ENCODE measurements at places on chromosomes 3 and 15. TPM values are rescaled to one million over a fixed set of nuclear protein-coding genes. Genes with fewer than 3 reads are reported as not detected.

- no peak for DNase-seq
These were observed 901 bp upstream of the CLN6 start for GRCh38 chr15:68230157-68231100.

- no peak for DNase-seq
These were observed 35.8 kb downstream of the MGLL start for GRCh38 chr3:127786353-127787070.

Gene PEX11A
- polyA plus RNA-seq, result 4.5 TPM

DNA sequence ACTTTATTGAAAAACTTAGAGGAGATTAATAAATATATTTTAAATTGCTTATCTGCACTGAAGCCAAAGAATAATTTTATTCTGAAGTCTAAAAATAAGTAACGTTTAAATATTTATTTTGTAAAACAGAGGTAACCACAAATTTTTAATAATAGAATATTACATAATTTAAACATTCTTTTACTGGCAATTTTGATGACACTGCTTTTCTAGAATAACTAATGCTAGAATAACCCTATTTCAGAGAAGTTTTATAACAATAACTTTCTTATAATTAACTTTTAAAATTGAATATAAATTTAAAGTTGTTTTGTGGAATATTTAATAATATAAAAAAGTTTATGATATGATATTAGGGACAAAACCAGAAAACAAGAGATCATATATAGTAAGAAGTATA, 409.6 kb upstream of the KCNMB2 start:
- no peak for DNase-seq

Gene MYRIP
- 0.89 TPM for polyA plus RNA-seq

- DNase-seq, result no peak
These were observed 132.1 kb downstream of the DOCK3 start for GRCh38 chr3:50806806-50807205.

- DNase-seq, result no peak
These were observed 65.6 kb upstream of the C15orf39 start for GRCh38 chr15:75136118-75136517.

DNA sequence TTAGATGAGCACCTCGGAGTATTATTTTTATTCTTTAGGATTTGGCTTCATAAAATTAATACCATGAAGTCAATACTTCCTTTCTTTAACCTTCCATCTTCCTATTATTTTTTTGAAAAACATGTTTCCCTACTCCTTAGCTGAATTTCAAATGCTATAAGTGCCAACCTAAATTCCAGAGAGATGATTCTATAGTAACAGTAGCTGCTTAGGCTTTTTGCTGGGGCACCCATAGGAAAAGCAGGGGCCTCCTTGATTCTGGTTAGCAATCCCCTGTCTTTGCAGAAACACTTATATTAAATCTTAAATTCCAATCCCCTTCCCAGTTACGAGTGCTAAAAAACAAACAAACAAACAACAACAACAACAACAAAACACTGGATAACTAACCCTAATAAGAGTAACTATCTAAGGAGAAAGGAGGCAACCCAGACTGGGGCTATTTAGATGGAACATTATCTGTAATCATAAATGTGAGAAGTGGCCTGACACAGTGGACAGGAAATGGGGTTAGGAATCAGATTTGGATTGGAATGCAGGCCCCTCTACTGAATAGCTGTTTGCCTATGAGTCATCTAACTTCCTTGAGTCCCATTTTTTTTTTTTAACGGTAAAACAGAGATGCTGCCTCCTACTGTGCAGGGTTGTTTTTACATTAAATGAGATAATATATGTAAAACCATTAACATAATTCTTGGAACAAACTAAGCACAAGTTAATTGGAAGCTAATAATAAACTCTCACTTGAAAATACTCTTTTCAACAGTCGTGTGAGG, 148.1 kb downstream of the WDR72 start:
- DNase-seq, result no peak

DNA sequence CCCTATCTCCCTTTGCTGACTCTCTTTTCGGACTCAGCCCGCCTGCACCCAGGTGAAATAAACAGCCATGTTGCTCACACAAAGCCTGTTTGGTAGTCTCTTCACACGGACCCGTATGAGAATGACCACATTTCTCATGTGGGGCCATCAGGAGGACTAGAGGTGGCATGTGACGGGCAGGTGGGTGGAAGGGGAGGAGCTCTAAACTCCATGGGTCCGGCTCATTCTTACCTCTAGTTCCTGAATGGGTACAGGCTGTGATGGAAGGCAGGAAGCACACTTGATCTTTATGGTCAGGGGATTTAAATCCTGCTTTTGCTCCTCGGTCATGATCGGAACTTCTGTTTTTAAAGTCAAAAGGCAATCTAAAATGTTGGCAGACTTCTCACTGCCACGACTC, 28.6 kb downstream of the CFAP92 start:
- DNase-seq, result no peak

Gene IGF2BP2
- polyA plus RNA-seq, result 38.3 TPM
